Head of caudate nucleus (tissue), 42 donors: ENCODE measurements at places on chromosomes 12 and 14.

GRCh38 chr14:90870950-90871604, 54.8 kb upstream of the TTC7B start:
- no peak for DNase-seq

DNA sequence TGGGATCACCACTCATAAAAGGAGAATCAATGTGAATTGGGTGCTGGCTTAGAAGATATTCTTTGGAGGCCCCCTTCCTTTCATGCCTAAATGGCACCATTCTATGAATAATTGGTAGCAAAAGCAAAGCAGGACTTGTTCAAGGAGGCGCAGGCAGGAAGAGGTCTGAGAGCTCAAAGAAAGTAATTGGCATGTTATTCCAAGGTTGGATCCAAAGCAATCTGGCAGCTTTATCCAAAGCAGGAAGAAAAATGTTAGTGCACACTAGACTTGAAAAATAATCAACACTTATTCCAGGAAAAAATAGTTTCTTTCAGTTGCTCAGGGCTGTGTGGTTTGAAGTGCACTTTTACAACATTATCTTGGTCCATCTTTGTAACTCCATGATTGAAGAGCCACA, 326.4 kb downstream of the NUAK1 start:
- DNase-seq, result no peak

DNA sequence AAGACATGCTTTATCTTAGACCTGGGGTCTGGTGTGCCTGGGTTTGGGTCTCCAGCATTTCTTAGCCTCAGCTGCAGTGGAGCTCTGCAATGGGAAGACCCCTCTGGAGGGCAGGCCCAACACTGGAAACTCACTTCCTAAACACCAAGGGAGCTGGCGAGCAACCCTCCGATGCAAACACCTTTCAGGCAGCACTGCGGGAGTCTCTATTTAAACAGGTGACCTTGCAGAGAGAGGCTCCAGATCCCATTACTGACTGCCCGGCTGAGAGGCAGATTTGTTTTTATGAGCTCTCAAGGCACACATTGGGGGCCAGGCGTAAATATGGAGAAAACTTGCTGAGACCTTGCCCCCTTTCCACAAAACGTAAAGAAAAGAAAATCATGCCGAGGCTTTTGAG, 195.5 kb downstream of the PAX9 start:
- no peak for DNase-seq

DNA sequence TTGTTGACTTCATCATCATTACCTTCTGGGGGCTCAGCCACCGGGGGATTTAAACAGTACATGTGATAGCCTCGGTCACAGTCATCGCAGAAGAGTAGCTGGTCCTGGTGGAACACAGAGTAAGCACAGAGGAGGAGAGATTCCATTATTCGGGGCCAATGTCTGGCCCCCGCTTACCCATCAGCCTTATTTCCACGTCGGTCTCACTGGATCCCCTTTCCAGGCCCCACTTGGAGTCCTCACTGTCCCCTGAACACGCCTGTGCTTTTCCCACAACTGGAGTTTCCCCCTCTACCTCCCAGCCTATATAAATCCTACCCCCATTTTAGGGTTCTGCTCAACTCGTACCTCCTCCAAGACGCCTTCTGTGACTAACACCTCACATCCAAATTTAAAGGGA, 274.0 kb downstream of the DPF3 start:
- no peak for DNase-seq

DNA sequence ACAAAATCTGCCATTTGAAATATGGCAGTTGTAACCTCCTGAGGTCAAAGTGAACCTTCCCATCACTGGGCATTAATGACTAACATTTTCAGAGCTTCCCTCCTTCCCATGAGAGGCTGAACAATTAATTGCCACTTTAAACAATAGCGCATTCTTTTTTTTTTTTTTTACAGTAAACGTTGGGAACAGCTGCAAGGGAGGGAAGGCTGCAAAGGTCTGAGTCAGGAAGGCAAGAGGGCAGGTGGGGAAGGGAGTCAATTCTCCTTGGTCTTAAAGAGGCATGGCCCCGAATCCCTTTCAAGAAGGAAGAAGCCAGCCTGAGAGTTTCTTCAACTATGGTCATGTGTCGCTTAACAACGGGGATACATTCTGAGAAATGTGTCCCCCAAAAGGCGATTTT, 41.0 kb upstream of the PLEKHG3 start:
- DNase-seq, result no peak

DNA sequence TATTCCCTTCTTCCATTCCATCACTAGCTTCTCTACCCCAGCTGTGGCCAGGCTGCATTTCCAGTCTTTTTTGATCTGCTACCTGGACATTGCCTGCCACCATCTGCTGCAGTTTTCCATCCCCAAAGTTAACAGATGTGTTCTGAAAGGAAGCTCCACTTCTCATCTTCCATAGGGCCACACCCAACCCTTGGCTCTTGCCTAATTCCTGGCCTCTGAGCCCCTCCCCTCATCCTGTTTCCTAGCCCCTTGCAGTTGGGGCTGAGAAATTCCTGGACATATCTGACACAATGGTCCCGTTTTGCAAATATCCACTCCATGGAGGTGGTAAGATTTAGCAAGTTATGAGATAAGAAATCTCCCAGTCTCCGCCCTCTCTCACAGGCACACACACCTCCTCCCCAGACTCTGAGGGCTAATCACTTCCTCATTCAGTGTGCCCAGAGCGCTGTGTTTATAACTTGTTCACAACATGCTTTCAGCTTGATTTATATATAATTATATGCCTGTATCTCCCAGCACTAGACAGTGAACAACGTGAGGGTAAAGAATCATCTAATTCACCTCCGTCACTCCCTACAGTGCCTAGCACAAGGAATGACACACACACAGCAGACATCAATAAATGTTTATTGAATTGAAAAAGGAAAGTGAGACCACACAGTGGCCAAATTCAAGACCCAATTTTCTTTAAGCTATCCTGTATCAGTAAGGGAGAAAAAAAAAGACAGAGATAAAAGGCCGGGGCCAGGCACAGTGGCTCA, 13.4 kb downstream of the SMUG1 start:
- DNase-seq, result no peak

DNA sequence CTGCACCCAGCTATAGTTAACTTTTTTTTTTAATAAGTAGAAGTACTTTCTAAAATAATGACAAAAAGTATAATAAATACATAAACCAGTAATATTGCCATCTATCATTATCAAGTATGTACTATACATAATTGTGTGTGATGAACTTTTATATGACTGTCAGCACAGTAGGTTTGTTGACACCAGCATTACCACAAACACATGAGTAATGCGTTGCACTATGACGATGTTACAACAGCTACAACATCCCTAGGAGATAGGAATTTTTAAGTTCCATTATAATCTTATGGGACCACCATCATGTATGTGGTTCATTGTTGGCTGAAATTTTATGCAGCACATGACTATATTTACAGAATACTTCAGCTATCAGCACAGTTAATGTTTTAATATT, 62.9 kb upstream of the VSX2 start:
- no peak for DNase-seq

DNA sequence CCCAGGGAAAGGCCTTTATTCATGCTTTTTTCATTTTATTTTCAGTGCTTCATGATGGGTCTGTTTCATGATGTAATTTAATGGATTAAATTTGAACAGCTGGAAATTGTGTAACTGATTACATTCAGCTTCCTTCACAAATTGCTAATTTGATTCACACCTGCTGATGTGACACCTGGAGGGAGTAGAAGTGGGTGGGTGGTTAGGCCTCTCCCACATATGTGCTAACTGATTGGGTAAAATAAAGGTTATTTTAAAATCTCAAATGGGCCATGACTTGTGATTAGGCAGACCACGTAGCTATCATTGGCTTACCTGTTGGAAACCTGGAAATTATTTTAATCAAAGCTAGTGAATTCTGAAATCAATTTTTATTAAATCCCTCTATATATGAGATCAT, 142.1 kb downstream of the GXYLT1 start:
- peak; percentile 17 for DNase-seq
